ENCODE measurements at places on chromosomes 11 and 22.

DNA sequence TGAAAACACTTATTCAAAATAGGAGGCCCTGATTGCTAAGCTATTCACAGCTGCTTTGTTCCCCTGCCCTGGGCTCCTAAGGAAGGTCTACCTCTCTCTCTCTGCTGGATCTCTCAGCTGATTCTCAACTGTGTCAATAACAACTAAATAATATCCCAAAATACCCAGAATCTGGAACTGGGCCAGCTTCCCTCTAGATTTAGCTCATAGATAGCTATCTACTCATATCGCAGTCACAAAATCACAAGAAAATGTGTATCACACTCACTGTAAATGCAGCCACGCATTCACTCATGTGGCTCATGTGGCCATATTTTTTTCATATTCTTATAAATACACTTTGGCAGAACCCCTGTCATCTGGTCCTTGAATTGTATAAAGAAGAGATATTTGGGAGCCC is 555.1 kb downstream of the OPCML start:
- DNase-seq, result no peak

GRCh38 chr11:4044976-4045646 is 49.5 kb upstream of the RRM1 start:
- no peak for DNase-seq

DNA sequence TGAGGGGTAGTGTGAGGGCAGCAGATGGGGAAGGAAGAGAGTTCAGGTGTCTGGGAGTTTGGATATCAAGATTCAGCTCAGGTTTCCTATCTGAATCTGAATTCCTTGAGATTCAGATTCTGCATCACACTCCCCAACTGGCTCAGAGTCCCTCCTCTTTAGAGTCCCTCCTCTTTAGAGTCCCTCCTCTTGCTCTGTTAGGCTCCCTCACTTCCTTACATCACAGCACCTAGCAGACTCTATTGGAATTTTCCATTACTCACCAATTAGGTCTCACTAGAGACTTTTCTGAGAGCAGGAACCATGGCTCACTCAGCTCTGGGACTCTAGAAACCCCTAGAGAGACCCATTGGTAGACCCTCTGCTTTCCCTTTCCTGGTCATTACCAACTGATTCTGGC is 303.4 kb upstream of the SYN3 start:
- no peak for DNase-seq

DNA sequence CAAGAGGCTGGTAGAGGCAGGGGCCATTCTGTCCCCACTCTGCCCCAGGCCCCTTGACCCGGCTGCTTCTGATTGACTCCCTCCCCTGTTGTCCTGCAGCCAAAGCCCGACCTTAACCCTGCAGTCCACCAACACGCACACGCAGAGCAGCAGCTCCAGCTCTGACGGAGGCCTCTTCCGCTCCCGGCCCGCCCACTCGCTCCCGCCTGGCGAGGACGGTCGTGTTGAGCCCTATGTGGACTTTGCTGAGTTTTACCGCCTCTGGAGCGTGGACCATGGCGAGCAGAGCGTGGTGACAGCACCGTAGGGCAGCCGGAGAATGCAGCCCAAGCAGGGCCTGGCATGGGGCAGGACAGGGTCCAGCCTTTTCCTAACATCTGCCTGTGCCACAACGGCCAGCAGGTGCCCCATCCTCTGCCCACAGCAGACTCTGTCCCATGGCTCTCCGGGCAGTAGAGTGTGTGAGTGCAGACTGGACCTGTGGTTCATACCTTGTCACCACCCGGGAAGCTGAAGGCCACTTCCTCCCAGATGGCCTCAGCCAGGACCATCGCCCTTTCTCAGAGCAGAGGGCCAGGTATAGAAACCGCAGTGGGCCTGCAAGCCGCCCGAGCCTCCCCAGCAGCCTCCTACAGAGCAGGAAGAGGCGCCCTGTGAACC is 26.8 kb upstream of the MGAT3 start:
- DNase-seq, result no peak

DNA sequence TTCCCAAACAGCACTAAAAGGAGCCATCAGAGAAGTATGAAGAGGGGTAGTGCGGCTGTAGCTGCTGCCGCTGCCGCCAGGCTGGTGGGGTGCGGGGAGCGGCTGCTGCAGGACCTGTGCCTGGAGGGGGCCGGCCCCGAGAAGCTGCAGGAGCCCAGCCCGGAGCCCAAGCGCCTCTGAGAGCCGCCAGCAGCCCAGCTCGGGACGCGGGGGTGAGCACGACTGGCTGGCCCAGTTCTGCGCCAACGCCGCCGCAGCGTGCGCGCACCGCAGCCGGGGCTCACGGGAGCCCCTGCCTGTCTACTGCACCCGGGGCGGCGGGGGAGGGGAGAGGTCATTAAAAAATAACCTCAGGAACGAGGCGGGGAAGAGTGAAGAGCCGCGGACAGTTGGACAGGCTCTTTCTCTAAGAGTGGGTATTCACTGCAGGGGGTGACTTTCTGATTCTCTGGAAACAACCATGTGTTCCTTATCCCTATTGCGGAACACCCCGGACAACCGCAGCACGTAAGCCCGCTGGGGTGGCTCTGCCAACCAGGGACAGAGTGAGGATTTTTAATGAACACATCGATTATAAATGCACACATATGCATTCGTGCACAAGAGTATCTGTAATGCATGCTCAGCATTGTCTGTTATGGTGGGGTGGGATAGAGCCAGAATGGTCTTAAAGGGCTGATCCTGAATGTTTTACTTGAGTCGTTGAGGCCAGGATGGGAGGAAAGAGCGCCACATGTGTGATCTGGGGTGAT is 453 bp downstream of the GAS2 start:
- no peak for DNase-seq

DNA sequence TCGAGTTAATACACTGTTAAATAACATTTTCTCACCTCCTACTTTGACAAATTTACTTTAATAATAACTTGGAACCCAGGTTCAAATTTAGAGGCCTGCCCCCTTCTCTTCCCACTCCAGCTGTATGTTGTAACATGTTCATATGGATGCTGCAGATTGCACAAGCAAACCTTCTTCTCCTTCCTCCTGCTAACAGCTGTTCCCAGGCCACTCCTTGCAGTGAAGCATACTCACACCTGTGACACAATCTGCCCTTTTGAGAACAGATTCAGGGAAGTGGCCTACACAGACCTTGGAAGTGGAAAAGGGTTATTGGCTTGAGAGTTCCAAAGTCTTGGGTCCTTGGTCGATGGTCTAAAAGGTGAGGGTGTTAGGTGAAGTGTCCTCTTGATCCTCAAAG is 131.9 kb downstream of the TEAD1 start:
- no peak for DNase-seq

DNA sequence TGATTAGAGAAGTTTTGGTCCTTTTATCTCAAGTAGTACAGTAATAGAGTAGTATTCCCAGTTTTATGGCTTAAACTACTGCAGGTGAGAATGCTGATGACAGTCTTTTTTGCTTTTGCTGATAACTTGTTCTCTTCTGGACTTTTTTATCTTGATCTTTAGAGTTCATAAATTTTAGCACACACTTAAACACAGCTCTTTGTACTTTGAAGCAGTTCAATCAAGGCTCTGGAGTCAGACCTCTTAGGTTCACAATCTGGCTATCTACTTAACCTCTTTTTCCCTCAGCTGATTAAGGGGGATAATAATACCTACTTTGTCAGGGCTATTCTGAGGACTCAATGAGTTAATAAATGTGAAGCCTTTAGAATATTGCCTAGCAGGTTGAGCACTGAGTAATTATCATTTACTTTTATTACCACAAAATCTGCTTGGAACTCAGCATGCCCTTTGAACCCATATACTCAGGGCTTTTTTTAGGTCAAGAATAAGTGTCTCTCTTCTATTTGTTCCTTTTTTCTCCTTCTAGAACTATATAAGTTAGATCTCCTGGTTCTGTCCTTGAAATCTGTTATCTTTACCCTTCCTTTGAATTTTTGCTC is 51.9 kb downstream of the CSTF3 start:
- no peak for DNase-seq

DNA sequence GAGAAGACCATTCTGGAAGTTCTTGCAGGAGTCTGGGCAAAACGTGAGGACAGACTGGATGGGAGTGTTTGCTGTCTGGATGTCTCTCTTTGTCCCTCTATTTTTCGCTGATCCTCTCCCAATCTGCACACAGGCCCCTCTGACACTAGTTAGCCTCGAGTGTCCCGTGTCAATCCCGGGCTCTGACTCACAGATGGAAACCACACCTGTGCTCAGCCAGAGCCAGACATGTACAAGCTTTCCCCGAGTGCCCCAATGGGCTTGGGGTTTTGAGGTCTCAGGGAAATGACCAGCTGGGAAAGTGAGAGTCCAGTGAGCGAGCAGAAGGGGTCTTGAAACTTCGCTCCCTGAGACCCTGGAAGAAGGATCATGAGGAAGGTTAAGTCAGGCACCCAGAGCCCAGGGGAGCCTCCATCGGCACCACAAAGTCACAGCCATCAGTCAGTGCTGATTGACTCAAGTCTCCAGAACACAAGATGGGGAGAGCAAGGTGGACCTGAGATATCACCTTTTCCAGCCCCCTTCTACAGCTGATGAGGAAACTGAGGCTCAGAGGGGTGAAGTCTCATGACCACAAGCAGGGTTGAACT is 13.9 kb downstream of the APOL2 start:
- DNase-seq, result no peak

GRCh38 chr11:68891351-68891948 is 12.2 kb downstream of the MRPL21 start:
- no peak for DNase-seq

GRCh38 chr11:108538022-108538424 is 39.8 kb upstream of the POGLUT3 start:
- DNase-seq, result no peak

GRCh38 chr22:25843660-25844405 is 101.8 kb downstream of the MYO18B start:
- no peak for DNase-seq

DNA sequence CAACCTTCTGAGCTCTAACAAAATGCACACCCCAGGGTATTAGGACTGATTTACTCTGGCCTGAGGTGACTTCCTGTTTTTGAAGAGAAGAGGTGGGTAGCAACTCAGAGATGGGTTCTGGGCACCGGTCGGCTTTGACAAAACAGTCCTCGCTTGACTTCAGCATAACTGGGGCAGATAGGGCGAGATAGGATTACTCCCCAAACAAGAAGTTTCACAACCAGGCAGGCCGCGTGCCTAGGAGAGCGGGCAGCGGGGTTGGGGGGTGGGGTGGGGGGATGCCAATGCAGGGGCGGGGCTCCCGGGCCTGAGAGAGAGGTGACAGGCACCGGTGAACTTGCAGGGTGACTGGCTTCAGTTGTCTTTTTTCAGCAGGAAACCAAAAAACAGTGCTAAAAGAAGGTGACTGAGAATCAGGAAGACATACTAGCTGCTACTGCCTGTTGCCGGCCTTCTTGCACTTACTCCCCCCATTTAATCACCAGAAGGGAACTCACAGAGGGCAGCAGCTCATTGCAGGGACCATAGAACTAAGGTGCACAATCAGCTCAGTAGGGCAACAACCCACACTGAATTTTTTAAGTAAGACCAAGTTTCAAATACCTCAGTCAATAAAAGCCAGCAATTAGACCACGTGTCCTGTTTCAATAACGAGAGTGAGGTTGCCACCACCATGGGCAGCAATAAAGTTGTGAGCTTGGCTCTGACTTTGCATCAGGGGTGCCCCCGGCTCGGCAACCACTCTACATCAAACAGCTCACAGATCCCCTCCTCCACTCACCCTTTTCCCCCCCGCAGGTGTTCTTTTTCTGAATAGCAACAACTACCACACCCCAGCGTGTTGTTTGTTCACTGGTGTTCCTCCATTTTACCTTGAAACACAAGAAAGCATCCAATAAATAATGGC is 37.2 kb upstream of the ETS1 start:
- no peak for DNase-seq

- DNase-seq, result no peak
Observed at GRCh38 chr22:47419239-47419638, 656.8 kb downstream of the TBC1D22A start.

- DNase-seq, result no peak
Observed at GRCh38 chr11:130118165-130118564, 41.4 kb upstream of the ST14 start.

GRCh38 chr11:129312730-129313503 is 62.7 kb upstream of the BARX2 start:
- no peak for DNase-seq

- no peak for DNase-seq
Observed at GRCh38 chr11:77386178-77386577, 84.7 kb upstream of the GDPD4 start.

DNA sequence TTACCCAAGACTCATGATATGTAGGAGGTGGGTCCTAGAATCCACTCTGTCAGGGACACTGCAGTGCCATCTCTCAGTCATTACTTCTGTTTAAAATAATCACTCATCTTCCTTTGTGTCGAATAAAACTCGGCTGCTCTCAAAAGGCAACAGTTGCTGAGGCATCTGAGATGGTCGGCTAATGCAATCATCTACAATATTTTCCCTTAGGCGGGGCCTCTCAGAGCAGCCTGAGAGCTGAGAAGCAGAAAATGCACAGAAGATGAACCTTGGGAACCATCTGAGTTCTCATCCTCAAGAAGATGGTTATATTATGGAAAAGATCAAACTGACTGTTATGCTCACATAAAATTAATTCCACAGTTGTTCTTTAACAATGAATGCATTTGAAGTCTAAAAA is 1518.2 kb upstream of the TENM4 start:
- no peak for DNase-seq

GRCh38 chr22:23690713-23691112 is at the start of gene RGL4:
Gene RGL4 (plus strand): TSS chr22:23691013. CDS start chr22:23692031, 1,018 bp downstream.
- DNase-seq, result no peak

DNA sequence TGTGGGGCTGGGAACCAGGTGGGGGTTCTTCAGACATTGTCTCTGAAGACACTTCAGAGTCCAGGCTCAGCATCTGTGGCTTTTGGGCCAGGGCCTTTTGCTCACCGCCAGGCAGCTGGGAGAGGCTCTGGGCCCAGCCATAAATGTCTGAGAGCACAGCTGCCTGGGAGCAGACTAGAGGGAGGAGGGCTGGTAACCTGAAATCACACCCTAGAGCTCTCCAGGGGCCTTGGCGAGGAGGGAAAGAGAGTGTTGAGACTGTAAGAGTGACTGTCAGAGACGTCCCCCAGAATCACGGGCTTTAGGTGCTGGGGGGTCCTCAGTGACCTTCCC is 4.1 kb downstream of the TRABD start:
- DNase-seq, result no peak

- no peak for DNase-seq
Observed at GRCh38 chr11:45900916-45901617, 6.0 kb downstream of the FREY1 start.

DNA sequence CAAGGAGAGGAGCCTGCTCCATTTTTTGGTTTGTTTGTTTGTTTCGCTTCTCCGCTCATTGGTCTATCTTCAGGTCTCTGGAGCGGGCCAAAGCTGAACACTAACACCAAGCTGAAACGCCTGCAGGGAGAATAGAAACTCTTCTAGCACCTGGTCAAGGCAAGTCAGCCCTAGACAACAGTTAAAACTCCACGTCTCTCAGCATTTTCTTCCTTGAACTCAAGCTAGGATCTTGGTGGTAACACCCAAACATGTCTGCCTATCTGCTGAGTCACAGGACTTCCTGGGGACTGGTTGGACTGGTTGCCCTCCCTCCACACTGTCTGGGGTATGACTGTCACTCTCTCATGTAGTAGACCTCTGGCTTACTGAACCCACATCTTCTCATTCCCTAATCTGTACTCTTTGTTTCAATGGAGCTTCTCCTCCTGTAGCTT is 23.9 kb upstream of the RBFOX2 start:
- no peak for DNase-seq

- no peak for DNase-seq
Observed at GRCh38 chr11:587546-587945, 11.3 kb downstream of the PHRF1 start.
